H1 (cell line): ENCODE measurements at places on chromosomes 1 and 21. TPM values are rescaled to one million over a fixed set of nuclear protein-coding genes. Genes with fewer than 3 reads are reported as not detected.

ZYG11A gene
- 2.1 and 2.6 TPM in 2 replicates for total RNA-seq

MYOG gene
- not detected in 2 replicates for total RNA-seq

S100A7A gene
- total RNA-seq: not detected in 2 replicates

C1QA gene
- total RNA-seq: not detected in 2 replicates

CFAP107 gene
- not detected in 2 replicates for total RNA-seq

PLA2G2A gene
- 0.69 and 1.0 TPM in 2 replicates for total RNA-seq

DNA sequence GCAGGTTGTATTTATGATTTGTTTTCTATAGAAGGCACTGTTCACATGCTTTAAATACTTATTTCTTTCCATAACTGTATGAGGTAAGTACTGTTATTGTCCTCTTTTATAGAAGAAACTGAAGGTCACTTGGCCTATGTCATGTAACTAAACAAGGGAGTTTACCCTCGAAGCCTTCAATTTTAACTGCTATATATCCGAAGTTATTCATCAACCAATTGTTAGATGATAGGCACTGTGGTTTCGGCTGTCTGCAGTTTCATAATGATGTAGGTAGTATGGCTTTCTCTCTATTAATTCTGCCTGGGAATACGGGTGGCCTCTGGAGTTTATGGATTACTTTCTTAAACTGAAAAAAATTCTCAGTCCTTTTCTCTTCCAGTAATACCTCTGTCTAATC, 413.3 kb upstream of the ADGRL2 start:
- DNase-seq: no peak

DNA sequence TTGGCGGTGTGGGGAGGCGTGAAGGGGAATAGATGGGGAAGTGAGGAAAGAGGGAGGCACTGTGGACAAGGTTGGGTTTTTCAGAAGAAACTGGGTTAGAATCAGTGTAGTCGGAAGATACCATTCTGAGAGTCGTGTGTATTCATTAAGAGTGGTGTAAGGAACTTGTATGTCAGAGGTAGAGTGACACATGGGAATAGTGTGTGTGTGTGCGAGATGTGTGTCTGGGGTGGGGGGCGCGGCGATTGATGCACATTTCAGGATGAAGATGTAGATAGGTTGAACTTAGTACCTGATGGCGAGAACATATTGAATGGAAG, 878 bp downstream of the SMG7 start:
- no peak for DNase-seq

DNA sequence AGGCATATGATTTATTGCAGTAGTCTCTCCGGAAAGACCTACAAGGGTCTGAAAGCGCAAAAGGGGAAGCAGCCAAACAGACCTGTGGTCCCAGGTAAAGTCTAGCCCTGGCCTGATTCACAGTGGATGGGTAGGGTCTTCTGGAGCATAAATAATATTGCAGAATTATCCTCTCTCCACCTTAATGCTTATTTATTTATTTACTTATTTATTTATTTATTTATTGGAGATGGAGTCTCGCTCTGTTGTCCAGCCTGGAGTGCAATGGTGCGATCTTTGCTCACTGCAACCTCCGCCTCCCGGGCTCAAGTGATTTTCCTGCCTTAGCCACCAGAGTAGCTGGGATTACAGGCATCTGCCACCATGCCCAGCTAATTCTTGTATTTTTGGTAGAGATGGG, 11.8 kb upstream of the KLHDC8A start:
- DNase-seq: no peak

- no peak for DNase-seq
Observed at GRCh38 chr1:231951374-231951773, 324.8 kb downstream of the DISC1 start.

DNA sequence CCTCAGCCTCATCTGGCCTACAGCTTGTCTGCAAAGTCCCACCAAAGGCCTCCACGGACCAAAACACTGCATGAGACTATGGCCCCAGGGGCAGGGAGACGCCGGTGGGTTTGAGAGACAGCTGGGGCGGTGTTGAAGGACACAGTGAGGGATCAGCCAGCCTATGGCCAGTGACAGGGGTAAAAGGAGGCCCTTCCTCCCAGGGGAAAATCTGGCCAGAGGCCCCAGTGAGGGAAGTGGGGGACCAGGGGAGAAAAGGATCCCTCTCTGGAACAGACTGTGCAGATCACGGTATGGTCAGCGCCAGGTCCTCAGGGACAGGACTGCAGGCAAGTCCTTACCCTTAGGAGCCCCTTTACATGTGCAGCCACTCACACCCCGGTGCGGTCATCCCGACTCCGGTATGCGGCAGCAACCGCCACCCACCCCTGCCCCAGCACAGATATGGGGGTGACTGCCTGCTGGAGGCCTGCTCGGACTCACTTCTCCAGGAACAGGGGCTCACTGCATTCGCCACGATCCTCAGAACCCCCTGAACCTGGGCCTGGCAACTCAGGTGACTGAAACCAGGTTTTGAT, 1.3 kb downstream of the CERS2 start:
- DNase-seq: peak; percentile 59

- no peak for DNase-seq
Observed at GRCh38 chr1:7177021-7177420, 391.8 kb downstream of the CAMTA1 start.

DNA sequence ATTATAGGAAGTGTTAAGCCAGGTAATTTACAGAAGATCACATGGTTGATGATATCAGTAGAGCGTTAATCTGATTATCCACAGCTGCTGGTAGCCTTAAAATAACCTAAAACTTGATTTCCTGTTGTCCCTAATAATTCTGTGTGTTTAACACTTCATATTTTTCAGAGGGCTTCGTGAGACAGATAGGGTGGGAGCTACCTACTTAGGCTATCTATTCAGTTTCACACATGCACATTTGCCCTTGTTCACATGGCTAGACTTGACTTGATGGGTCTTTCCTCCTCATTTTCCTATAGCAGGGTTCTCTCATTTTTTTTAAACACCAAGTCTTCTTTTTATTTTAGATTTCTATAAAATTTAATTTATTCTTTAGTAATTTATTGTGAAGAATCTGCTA, 11.0 kb downstream of the BACH1 start:
- DNase-seq: no peak

DNA sequence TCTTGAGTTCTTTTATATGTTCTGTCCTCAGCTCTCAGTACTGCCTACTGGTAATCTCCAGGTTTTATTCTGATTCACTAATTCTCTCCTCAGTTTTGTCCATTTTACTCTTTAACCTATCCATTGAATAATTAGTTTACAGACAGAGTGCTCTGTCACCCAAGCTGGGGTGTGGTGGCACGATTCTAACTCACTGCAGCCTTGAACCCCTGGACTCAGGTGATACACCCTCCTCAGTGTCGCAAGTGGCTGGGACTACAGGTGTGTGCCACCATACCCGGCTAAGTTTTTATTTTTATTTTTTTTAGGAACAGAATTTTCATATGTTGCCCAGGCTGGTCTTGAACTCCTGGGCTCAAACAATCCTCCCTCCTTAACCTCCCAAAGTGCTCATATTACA, 14.0 kb downstream of the RAB4A start:
- no peak for DNase-seq

DNA sequence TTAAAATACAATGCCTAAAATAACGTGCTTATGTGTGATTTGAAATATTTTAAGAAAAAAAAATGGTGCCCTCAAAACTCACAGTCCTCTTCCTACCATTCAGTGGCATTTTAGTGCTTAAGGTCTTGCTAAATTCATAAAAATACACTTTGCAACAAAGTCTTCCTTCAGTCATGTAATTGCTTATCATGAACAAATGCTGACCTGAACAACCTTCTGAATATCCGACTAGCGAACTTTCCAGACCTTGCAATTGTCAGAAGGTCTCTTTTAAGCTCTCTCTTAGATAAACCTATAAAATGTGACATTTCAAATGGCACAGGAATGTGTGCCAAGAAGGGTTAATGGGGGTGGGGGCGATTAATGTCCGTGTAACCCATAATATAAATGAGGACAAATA, 858 bp downstream of the BRINP3 start:
- DNase-seq: no peak

- DNase-seq: no peak
Observed at GRCh38 chr1:19644395-19644680, 227 bp downstream of the NBL1 start.

- no peak for DNase-seq
Observed at GRCh38 chr1:236059011-236059410, 5.9 kb downstream of the NID1 start.

DNA sequence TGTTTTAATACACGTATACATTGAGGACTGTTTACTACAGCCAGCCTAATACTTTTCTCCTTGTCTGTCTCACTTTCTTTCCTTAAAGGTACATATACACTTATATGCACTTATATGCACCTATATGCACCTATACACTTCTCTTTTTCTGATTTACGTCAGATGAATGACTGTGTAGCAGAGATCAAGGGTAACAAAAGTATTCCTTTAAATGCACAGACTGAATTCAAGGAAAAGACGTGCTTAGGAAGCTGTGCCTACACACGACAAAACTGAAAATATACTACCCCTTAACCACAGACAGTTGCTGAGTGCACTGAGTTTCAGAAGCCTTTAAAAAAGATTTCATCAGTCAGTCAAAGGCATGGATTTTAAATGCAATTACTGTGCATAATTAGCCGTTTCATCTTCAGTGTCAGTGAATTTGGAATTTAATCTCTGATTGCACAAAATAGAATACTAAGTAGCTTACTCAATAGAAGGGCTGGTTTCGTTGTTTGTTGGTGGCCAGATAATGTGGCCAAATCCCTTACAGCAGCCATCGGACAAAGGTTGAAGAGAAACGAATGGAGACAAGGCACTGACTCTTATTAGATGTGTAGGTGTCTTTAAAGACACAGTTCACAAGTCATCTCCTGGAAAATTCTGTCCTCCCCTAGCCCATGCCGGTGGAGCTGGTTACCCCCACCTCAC, 38.3 kb upstream of the TARBP1 start:
- DNase-seq: no peak

DNA sequence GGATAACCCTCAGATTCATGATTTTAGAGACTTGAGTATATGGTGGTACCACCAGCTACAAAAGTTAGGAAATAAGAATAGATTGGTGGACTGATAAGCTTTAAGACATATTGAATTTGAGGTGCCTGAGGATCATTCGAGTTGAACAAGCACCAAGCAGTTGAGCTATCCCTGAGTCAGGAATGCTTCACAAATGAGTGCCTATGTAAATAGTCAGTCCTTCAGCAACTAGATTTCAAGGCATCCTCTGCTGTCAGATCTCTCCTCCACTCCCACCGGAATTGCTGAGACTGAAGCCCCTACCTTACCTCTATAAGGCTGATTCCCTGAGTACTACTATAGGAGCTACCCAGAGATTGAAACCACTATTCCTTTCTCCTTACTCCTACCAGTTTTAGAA, 7.1 kb downstream of the BTF3L4 start:
- no peak for DNase-seq

- no peak for DNase-seq
Observed at GRCh38 chr1:63976006-63976405, 202.2 kb downstream of the ROR1 start.
